Ascending aorta (tissue), 2 donors: ENCODE measurements at places on chromosomes 2 and 18. TPM values are rescaled to one million over a fixed set of nuclear protein-coding genes. Genes with fewer than 3 reads are reported as not detected.

- H3K27me3 ChIP-seq = no peaks in the 10 kb centered on the region
- H3K27ac ChIP-seq = no peak overlapping the region
Observed at GRCh38 chr2:25490217-25490616, 148.5 kb upstream of the DNMT3A start.

- no peak overlapping the region for H3K4me3 ChIP-seq
- no peaks in the 10 kb centered on the region for H3K4me1 ChIP-seq
- no peaks in the 10 kb centered on the region for H3K36me3 ChIP-seq
- no peak overlapping the region for H3K27ac ChIP-seq
- H3K27me3 ChIP-seq = no peaks in the 10 kb centered on the region
Observed at GRCh38 chr18:49544362-49544761, 17.5 kb upstream of the LIPG start.

DNA sequence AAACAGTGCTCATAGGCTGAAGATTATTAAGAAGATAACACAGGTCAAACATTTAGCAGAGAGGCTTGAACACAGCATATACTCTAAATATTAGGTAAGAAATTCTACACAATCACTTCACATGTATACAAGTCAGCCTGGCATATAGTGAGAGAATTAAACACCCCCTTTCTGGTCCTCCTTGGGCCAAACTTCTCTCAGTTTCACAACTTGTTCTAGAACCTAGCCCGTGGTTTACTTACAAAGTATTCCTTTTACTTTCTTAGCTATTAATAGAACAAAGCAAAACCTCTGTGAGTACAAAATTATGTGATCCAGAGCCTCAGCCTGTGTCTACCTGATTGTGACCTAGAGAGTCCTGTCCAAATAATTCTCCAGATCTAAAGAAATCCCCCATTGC is 562.8 kb downstream of the TNS1 start:
- no peak overlapping the region for H3K4me3 ChIP-seq
- no peak for DNase-seq
- H3K27me3 ChIP-seq = no peaks in the 10 kb centered on the region
- H3K36me3 ChIP-seq = no peaks in the 10 kb centered on the region

- no peaks in the 10 kb centered on the region for H3K36me3 ChIP-seq
- H3K4me3 ChIP-seq = no peak overlapping the region
- no peak overlapping the region for H3K27ac ChIP-seq
- no peak for DNase-seq
- H3K4me1 ChIP-seq = no peaks in the 10 kb centered on the region
Observed at GRCh38 chr2:176507786-176508185, 238.5 kb downstream of the MTX2 start.

- no peak for DNase-seq
- no peak overlapping the region for H3K27ac ChIP-seq
- H3K4me3 ChIP-seq = no peak overlapping the region
- no peaks in the 10 kb centered on the region for H3K4me1 ChIP-seq
- H3K27me3 ChIP-seq = no peaks in the 10 kb centered on the region
Observed at GRCh38 chr2:64966839-64967238, 22.4 kb upstream of the SLC1A4 start.

GRCh38 chr2:118706371-118706770 is 141.1 kb downstream of the EN1 start:
- DNase-seq = no peak
- H3K4me3 ChIP-seq = no peak overlapping the region
- no peak overlapping the region for H3K27ac ChIP-seq

DNA sequence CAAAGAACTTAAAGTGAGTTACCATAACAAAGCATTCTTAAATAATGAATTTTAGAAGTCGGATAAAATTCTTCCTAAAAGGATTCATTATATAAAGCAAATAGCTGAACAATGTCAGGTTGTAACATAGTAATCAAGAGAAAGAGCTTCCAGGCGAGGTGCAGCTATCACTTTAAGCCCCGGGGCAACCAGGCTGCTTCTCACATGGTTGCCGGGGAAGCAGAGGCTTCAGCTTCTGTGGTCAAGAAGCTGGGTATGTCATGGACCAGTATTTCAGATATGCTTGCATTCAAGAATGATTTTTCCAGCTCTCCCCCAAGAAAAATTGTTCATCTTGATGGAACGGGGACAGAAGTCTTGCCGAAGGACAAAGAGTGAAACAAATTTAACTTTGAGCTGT is 23.6 kb upstream of the KYNU start:
- H3K4me1 ChIP-seq = no peaks in the 10 kb centered on the region
- no peaks in the 10 kb centered on the region for H3K36me3 ChIP-seq
- no peak for DNase-seq
- H3K27ac ChIP-seq = no peak overlapping the region

DNA sequence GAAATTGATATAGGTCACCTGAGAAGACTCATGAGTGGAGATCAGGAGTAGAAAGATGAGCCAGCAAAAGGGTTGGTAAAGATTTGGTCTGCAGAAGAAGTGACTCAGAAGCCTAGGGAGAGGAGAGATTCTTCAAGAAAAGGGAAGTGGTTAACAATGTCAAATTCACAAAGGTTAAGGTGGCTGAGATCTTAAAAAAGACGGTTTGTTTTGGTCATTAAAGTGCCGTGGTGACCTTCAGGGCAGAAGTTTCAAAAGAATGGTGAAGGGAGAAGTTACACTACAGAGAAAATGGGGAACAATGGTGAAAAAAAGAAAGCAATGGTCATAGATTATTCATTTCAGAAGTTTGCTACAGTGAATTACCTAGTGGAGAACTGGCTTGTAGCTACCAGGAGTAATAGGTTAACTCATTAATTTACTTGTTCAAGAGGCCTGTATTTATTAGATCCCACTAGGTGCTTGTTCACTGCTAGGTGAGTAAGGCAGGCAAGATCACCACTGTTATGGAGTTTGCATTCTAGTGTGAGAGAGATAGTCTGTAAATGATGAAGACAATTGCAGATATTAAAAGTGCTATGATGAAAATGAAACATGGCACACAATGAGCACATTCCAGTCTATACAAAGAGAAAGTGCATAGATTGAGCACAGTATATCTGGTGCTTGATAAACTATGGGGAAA is 43.0 kb downstream of the FBXO48 start:
- H3K4me3 ChIP-seq = no peak overlapping the region
- DNase-seq = no peak
- no peaks in the 10 kb centered on the region for H3K4me1 ChIP-seq

GRCh38 chr2:126100962-126101361 is 555.0 kb upstream of the GYPC start:
- no peak overlapping the region for H3K27ac ChIP-seq

GRCh38 chr18:79217979-79218604 is 148.9 kb downstream of the ATP9B start:
- no peaks in the 10 kb centered on the region for H3K36me3 ChIP-seq
- H3K27ac ChIP-seq = peak overlapping the region; percentile 66
- no peak for DNase-seq
- H3K4me1 ChIP-seq = no peaks in the 10 kb centered on the region
- peak overlapping the region; percentile 32 for H3K4me3 ChIP-seq

GRCh38 chr18:45342653-45343052 is 272.6 kb upstream of the SLC14A2 start:
- H3K4me1 ChIP-seq = no peaks in the 10 kb centered on the region
- H3K27me3 ChIP-seq = no peaks in the 10 kb centered on the region
- no peaks in the 10 kb centered on the region for H3K36me3 ChIP-seq
- DNase-seq = no peak
- no peak overlapping the region for H3K4me3 ChIP-seq

DNA sequence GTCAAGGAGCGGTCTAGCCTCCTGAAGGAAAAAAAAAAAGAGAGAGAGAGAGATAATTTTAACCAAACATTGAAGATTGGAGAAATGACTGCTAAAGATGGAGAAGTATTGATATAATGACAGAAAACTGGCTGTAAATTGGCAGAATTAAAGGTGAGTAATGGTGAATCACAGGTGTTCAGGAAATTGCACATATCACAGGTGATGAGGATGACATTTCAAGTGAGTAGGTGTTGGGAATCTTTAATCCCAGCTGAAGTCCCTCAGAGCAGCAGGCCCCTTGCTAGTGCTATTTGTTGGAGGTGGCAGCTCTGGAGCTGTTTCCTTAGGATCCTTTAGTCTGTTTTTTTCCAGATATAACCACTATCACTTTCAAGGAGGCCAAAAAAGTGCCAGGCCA is 678.4 kb upstream of the VRK2 start:
- H3K27ac ChIP-seq = no peak overlapping the region
- H3K4me1 ChIP-seq = no peaks in the 10 kb centered on the region
- H3K27me3 ChIP-seq = no peaks in the 10 kb centered on the region
- no peak for DNase-seq

GRCh38 chr2:209113026-209113425 is 310.8 kb upstream of the MAP2 start:
- no peaks in the 10 kb centered on the region for H3K4me1 ChIP-seq
- H3K27me3 ChIP-seq = no peaks in the 10 kb centered on the region
- H3K27ac ChIP-seq = no peak overlapping the region
- no peaks in the 10 kb centered on the region for H3K36me3 ChIP-seq

GRCh38 chr2:105857076-105857740 is 112.5 kb downstream of the NCK2 start:
- no peaks in the 10 kb centered on the region for H3K27me3 ChIP-seq
- H3K27ac ChIP-seq = no peak overlapping the region
- H3K36me3 ChIP-seq = peaks cover 7% of the 10 kb centered on the region
- H3K4me1 ChIP-seq = no peaks in the 10 kb centered on the region

DNA sequence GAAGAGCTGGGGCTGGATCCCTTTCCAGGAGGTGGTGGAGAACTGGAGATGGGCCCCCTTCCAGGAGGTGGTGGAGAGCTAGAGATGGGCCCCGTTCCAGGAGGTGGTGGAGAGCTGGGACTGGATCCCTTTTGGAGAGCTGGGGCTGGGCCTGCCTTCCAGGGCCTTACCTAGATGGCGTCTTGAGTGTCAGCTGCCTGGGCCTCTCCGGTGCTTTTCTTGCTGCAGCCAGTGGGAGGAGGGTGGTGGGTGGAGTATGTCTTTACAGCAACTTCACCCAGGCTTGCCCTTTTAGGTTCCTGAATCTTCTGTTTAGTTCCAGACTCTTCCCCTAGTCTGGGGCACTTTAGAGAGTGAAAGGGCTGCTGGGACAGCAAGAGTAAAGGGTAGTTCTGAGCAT is 19.1 kb upstream of the TXNDC2 start:
- no peak for DNase-seq
- H3K4me3 ChIP-seq = no peak overlapping the region
- no peaks in the 10 kb centered on the region for H3K4me1 ChIP-seq
- H3K27ac ChIP-seq = no peak overlapping the region

GRCh38 chr2:173119069-173119807 is 43.6 kb downstream of the MAP3K20 start:
- peaks cover 2% of the 10 kb centered on the region for H3K4me1 ChIP-seq
- H3K36me3 ChIP-seq = no peaks in the 10 kb centered on the region
- H3K27ac ChIP-seq = peak overlapping the region; percentile 54
- no peaks in the 10 kb centered on the region for H3K27me3 ChIP-seq

GRCh38 chr2:68365087-68365486 is at the start of gene PLEK:
PLEK (plus strand) TSS chr2:68365282; CDS start chr2:68365352, 70 bp downstream.
- H3K36me3 ChIP-seq = no peaks in the 10 kb centered on the region
- peaks cover 2% of the 10 kb centered on the region for H3K4me1 ChIP-seq
- no peak within 1 kb of the TSS for H3K27ac ChIP-seq
- no peaks in the 10 kb centered on the region for H3K27me3 ChIP-seq
- H3K4me3 ChIP-seq = no peak within 1 kb of the TSS

GRCh38 chr2:206535260-206535986 is 92.1 kb downstream of the ADAM23 start:
- H3K4me1 ChIP-seq = no peaks in the 10 kb centered on the region
- no peaks in the 10 kb centered on the region for H3K27me3 ChIP-seq
- no peak for DNase-seq
- no peak overlapping the region for H3K27ac ChIP-seq

DNA sequence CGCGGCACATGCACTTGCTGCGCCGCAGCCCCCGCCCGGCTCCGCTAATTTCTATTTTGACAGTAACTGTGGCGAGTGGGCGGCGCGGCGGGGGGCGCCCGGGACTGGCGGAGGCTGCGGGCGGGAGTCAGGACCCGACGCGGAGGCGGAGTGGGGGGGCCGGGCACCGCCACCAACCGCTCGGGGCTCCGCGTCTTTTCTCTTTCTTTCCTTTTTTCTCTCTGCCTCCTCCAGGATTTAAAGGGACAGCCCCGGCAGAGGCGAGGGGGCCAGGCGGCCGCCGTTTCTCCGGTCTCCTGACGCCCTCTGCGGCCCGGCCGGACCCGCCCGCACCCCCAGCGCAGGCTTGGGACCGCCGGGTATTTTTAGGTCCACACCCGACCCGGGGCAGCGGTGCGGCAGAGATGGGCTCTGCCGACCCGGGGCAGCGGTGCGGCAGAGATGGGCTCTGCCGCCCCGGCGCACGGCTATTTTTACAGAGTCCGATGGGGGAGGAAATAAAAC is 460 bp upstream of the ZBTB7C start:
- peak overlapping the region; percentile 98 for H3K4me3 ChIP-seq
- no peaks in the 10 kb centered on the region for H3K27me3 ChIP-seq
- peaks cover 16% of the 10 kb centered on the region for H3K4me1 ChIP-seq
- peak overlapping the region; percentile 91 for H3K27ac ChIP-seq

The SOWAHC gene
- 20.8 TPM for total RNA-seq

The DOK6 gene
- total RNA-seq = not detected

The STPG4 gene
- total RNA-seq = not detected

The LOXHD1 gene
- not detected for total RNA-seq

The GAL3ST2 gene
- not detected for total RNA-seq

The CFAP65 gene
- total RNA-seq = not detected

The CCDC150 gene
- total RNA-seq = 7.1 TPM

The SUCLG1 gene
- total RNA-seq = 23.2 TPM

The CIDEA gene
- not detected for total RNA-seq

The TGFA gene
- 1.8 TPM for total RNA-seq

The PLEKHB2 gene
- total RNA-seq = 61.7 TPM
